ENCODE measurements at places on chromosomes 6 and 20. TPM values are rescaled to one million over a fixed set of nuclear protein-coding genes. Genes with fewer than 3 reads are reported as not detected.

The MICB gene
- total RNA-seq, result 3.4 TPM

The SLC2A4RG gene
- total RNA-seq, result 31.9 TPM

The SIRPB1 gene
- total RNA-seq, result not detected

The CSE1L gene
- 154 TPM for total RNA-seq

The LY6G6F gene
- total RNA-seq, result not detected

The PTCRA gene
- not detected for total RNA-seq

The CGA gene
- not detected for total RNA-seq

The ZNF165 gene
- total RNA-seq, result 0.45 TPM

The LINC00237 gene
- total RNA-seq, result not detected

The SLC22A16 gene
- not detected for total RNA-seq

The TPBG gene
- 101 TPM for total RNA-seq

The DDR1 gene
- 41.9 TPM for total RNA-seq

The HMGA1 gene
- 635 TPM for total RNA-seq

The MLN gene
- not detected for total RNA-seq

The SGK2 gene
- 0.09 TPM for total RNA-seq

The C4A gene
- 33.5 TPM for total RNA-seq

The DLL1 gene
- 4.9 TPM for total RNA-seq

The GGT7 gene
- total RNA-seq, result 5.2 TPM

The GCNT2 gene
- not detected for total RNA-seq

The SLCO4A1 gene
- 0.72 TPM for total RNA-seq

The LAMA4 gene
- total RNA-seq, result 904 TPM

The HLA-A gene
- total RNA-seq, result 391 TPM

The IL17F gene
- not detected for total RNA-seq

The WFDC12 gene
- total RNA-seq, result not detected

The FKBP1C gene
- total RNA-seq, result 0.33 TPM

The RUNX2 gene
- total RNA-seq, result 0.74 TPM

The HLA-C gene
- 159 TPM for total RNA-seq

The SCUBE3 gene
- total RNA-seq, result 1.8 TPM

The CLPSL2 gene
- total RNA-seq, result not detected

The VARS2 gene
- 18.5 TPM for total RNA-seq

The ESR1 gene
- total RNA-seq, result 2.7 TPM

The GSTA2 gene
- not detected for total RNA-seq

The NMBR gene
- not detected for total RNA-seq

The OLIG3 gene
- total RNA-seq, result 0.74 TPM

The MDFI gene
- total RNA-seq, result not detected

The IMPG1 gene
- not detected for total RNA-seq

The PLEKHG1 gene
- 3.7 TPM for total RNA-seq

The SLC35D3 gene
- not detected for total RNA-seq

The ARMC2 gene
- total RNA-seq, result 2.5 TPM

The TCP11 gene
- total RNA-seq, result not detected

The SLC44A4 gene
- total RNA-seq, result 0.27 TPM

The DEFB132 gene
- total RNA-seq, result not detected

The HTR1B gene
- under 0.01 TPM for total RNA-seq

The PRRT1 gene
- total RNA-seq, result 0.41 TPM

The VSX1 gene
- not detected for total RNA-seq

The SLC25A27 gene
- total RNA-seq, result 6.2 TPM

The BFSP1 gene
- total RNA-seq, result 3.5 TPM

The OVOL2 gene
- not detected for total RNA-seq

The HDGFL1 gene
- total RNA-seq, result not detected

The CAGE1 gene
- 0.33 TPM for total RNA-seq
